Stimulated activated CD4-positive, alpha-beta T cell treated with anti-CD3 and anti-CD28 coated beads, Interleukin-1b, Interleukin-23, amount 100 ng/mL, for 1 hour (primary cell): ENCODE measurements at places on chromosomes 7 and 10.

- no peak for DNase-seq
Measured at GRCh38 chr10:77869626-77870420, 56.7 kb downstream of the DLG5 start.

DNA sequence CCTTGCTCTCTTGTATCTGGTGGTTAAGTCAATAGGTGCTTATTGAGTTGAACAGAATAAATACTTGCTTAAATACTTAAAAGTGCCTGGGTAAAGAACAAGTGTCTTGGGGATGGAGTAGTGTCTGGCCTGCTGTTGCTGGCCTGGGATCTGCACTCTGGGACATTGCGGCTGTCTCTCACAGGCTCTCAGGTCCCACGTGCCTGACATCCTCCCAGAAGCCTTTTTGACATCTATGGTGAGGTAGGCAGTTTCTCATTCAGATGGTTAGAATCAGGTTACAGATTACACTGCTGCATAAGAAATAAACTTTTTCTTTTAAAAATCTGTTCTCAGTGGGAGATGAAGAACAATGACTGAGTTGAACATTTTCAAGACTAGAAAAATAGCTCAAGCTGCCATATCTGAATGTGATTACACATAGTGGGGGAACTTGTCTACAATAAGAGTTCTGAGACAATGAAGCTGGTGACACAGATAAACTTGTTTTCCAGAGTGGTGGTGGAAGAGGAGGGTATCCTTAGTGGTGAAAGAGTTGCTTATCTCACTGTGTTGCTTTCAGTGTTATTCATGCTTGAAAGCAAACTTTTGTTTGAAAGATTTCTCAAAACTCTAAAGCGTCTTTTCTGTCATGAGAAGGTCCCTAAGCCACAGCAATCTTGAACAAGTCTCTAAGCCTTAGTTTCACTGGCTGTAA, 9.7 kb downstream of the SORCS3 start:
- no peak for DNase-seq

DNA sequence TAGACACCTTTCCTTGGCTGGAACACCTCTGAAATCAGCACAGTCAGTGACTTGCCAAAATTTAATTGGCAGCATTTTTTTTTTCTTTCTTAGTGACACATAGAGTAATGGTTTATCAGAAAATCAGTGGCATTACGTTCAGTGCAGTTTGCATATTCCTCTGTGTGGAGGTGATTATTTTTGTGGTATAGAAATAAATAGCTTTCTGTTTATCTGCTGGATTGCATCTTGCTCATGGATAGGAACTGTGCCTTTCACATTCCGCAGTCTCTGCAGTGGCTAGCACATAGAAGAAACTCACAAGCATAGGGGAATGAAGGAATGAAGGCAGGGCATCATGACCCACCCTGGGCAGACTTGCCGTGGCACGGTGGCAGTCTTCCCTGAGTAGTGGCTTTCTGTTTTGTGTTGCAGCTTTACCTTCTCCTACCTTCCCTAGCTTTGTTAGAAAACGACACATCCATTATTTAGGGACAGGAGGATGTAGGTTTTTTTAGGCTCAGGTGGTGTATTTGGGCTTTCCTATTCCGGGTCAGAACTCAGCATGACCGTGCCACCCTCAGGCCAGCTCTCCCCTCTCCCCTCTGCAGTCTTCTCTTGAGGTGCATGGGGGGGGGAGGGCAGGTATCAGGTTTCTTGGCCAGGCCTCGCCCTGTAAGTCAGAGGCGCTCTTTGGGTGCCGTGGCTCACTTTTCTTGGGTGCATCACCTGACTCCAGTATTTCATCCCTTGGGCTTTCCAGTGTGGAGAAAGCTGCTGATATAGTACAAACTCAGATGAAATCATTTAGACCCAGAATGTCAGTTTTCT, 112.5 kb upstream of the GJD4 start:
- no peak for DNase-seq

GRCh38 chr7:27940341-27940740, 200.4 kb downstream of the TAX1BP1 start:
- no peak for DNase-seq

GRCh38 chr7:1410992-1411391, 48.3 kb downstream of the MICALL2 start:
- no peak for DNase-seq

DNA sequence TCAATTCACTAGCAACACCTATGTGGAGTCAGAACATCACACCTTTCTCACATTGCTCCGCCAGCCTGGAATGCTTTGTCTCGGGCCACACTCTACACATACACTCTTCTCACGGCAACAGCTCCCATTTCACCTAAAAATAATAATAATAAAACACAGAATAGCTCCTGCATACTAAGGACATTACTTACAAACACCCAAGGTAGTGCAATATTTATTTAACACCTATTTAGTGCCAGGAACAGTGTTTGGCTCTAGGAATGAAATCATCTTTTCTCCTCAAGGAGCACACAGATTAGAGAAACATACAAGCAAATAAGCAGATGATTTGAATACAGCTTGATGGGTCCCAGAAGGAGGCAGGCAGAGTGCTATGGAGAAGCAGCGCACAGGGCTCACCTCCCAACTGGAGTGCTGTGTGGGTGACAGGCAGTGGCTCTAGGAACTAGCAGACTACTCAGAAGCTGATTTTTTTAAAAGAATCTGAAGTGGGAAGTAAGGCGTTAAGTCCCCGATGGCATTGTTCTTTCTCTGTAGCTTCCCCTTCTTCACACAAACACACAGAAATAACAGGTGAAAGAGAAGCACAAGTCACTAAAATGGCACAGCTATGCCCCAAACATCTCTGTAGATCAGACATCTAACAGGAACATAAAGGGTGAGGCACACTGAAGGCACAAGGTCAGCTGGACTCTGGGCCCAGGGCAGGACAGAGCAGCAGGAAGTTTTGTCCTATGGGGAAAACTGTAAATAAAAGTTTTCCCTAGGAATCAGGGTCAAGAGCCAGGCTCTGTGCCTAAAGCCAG, 16.7 kb downstream of the USP6NL start:
- no peak for DNase-seq

DNA sequence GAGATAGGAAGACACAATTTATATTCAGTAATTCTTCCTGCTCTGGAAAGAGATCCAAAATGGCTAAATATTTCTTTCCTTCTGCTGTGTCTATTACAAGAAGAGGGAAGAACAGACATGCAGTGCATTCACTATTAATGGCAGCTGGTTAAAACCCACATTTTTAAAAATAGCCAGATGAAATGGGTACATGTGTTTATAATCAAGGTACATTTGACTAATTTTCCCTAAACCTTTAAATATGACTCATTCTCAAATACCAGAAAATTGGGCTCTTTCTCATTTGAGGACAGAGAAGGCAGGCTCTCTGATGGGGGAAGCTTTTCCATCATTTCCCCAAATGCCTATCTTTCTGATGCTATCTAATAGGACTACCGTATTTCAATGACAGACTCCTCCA, 215.7 kb upstream of the HABP2 start:
- no peak for DNase-seq

- no peak for DNase-seq
Measured at GRCh38 chr7:2698581-2699288, 10.7 kb downstream of the AMZ1 start.

- no peak for DNase-seq
Measured at GRCh38 chr7:98315318-98315993, 34.0 kb downstream of the BRI3 start.

- no peak for DNase-seq
Measured at GRCh38 chr10:131653140-131653539, 247.7 kb upstream of the PPP2R2D start.

GRCh38 chr7:131061818-131062217, 265.9 kb upstream of the MKLN1 start:
- DNase-seq: no peak

DNA sequence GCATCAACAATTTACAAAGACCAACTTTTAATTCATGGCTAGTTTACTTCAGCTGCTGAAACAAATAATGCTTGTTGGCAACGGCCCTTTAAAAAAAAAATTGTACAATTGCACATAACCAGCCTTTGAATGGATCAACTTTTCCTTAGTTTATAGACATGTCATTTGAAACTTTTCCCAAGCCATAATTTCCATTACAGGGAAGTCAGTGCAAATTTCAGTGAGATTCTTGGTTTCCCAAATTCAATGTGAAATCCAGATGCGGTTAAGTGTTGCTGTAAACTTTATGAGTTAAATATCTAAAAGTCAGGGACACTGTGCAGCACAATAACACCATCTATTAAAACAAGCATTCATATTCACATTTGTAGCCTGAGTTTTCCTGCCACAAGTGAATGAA, 182.2 kb downstream of the JAZF1 start:
- no peak for DNase-seq

DNA sequence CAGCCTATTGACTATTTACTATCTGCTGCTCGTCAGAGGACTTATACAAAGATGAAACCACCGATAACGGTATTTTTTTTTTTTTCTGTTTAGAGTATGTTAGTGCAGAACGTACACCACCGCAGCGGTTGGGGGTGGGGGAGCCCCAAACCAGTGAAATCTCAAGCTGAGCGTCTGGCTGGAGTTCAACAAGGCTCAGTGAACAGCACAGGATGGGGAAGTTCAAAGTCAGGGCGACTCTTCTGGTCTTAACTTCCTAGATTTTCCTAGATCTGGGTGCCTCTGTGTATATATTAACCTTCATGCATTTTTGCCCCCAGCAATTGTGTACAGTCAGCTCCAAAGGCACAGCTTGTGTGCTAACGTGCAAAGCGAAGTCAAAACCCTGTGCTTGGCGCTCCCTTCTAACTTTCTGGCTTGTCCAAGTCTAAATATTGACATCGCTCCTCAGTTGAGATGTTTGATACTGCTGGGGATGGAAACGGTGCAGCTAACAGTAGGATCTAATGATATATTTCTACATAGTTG, 1.1 kb downstream of the RHOBTB1 start:
- DNase-seq: no peak

GRCh38 chr10:72353965-72354355, 759 bp downstream of the DNAJB12 start:
- DNase-seq: no peak

DNA sequence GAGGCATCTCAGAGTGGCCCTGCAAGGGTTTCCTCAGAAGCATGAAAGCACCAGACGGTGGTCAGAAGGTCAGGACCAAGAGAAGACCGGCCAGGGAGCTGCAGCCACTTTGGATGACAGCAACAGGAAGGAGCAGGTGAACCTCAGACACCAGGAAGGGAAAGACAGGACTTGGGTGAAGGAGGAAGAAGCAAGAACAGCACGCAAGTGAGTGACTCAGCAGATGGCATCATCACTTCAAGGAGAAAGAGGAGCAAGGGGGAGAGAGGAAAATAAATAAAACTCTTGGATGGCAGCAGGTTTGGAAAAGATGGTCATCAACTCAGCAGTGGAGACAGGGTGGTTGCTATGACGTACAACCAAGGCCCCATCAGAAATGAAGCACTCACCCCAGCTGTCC, 31.6 kb downstream of the NCAPG2 start:
- DNase-seq: no peak

GRCh38 chr10:20745556-20746375, 151.3 kb downstream of the NEBL start:
- no peak for DNase-seq

- no peak for DNase-seq
Measured at GRCh38 chr10:88542522-88542921, 40.6 kb downstream of the RNLS start.

DNA sequence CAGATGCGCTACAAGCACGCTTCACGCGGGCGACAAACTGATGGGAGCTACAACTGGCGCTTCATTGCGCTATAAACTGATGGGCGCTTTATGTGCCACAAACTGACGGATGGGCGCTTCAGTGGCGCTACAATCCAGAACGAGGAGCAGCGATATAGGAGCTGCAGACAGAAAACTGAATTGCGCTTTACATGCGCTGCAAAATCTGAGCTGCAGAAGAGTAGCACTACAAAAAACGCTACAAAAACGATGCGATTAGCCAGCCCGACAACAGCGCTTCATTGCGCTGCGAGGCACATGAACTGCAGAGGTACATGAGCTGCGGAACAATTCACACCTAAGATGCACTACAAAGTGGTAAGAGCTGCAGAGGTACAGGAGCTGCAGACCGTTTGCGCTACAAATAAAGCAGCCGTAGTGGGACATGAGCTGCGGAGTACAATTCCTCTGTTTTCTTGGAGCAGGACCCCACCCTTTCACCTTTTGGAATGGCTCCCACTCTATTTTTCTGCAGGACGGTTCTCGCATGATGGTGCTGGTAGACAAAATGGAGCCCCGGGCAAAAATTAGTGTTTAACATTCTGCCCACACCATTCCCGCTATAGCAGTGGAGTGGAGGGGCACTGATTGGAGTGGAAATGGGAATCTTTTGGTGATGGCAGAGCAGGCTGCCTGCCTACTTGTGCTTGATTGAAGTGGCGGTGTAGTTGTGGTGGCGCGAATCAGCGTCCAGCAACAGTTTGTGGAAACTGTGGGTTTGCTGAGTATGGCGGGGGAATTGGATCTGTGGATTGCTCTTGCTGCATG, 1.2 kb upstream of the SGCE start:
- DNase-seq: no peak

DNA sequence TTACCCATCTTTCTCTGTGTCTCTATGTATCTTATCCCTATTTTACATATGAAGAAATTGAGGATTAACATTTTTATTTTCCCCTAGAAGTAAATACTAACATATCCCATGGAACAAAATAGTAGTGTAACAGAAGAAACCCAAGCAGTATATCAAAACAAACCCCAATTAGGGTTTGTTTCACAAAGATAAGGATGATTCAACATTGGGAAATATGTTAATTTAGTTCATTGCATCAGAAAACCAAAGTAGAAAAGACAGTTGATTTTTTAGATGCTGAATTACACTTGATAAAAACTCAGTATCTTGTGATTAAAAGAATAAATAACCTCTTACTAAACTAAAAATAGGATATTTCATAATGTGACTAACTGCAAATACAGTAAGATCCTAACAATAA, 87.8 kb downstream of the GLCCI1 start:
- DNase-seq: no peak

DNA sequence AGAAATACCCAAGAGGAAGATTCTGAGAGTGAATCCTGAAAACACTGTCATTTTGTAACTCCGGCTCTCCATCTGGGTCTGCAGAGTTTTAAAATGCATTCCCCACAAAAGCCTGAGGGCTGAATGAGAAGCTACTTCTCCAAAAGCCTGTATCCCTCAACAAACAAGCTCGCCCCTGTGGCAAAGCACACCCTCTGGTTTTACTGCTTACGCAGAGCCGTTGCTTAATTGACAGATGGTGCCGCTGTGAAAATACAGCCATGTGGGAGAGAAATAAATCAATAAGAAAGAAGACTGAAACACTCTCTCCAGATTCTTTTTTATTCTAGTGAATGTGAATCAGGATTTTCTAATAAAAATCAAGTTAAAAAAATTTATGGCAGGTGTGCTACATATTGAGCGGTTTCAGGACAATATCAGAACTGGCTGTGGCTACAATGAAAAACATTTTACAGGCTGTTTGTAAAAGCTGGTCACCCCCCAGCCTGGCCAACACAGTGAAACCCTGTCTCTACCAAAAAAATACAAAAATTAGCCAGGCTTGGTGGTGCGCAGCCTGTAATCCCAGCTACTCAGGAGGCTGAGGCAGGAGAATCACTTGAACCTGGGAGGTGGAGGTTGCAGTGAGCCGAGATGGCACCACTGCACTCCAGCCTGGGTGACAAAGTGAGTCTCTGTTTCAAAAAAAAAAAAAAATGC, 32.5 kb downstream of the C7orf33 start:
- DNase-seq: no peak

- no peak for DNase-seq
Measured at GRCh38 chr7:44186736-44187135, 2.5 kb downstream of the GCK start.
